M059J (cell line): ENCODE measurements at places on chromosomes 16 and 17. TPM values are rescaled to one million over a fixed set of nuclear protein-coding genes. Genes with fewer than 3 reads are reported as not detected.

DNA sequence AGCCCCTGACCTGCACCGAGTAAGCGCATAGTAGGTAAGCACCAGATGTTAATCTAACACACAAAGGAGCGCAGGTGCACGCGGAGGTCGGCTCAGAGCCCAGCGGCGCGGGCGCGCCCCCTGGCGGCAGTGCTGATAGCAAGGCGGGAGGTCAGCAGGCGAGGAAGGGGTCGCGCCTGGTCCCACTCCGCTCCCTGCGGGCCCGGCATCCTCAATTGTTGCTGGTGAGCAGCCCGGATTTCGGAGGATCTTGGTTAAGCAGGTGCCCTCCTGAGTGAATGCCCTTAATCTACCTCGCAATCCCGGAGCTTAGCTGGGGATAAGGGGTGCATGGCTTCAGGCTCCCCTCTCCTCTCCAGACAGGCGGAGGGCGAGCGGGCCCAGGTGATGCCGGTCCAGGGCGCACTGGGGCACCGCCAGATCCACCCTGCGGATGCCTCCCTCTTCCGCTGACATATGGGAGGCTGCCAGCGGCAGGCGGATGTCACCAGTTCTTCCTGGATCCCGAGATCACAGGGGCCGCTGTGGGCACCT lies 4.0 kb upstream of the WNT3 start:
- DNase-seq = no peak

- DNase-seq = no peak
Measured at GRCh38 chr17:48110761-48111160, 3.2 kb downstream of the SNX11 start.

GRCh38 chr16:15976225-15976812 lies 26.9 kb downstream of the ABCC1 start:
- no peak for DNase-seq

- no peak for DNase-seq
Measured at GRCh38 chr16:63904182-63904581, 1217.7 kb downstream of the CDH11 start.

- no peak for DNase-seq
Measured at GRCh38 chr17:48541036-48541576, 3.8 kb downstream of the HOXB2 start.

DNA sequence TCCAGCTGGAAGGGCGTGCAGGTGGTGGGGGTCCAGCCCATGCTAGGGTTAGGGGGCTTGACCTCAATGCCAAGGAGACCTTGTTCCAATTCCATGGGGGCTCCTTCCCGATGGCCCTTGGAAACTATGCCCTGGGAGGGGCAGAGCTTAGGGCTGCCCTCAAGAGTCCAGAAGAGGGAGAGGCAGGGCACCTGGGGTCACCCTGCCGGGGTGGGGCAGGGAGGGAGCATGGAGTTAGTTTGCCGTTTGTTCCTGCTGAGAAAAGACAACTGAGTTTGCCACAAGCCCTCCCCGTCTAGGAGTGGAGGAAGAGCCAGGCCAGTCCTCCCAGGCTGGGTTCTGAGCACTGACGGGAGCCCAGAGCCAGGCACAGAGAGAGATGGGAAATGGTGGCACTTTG lies 21.4 kb downstream of the MMP15 start:
- DNase-seq = no peak

DNA sequence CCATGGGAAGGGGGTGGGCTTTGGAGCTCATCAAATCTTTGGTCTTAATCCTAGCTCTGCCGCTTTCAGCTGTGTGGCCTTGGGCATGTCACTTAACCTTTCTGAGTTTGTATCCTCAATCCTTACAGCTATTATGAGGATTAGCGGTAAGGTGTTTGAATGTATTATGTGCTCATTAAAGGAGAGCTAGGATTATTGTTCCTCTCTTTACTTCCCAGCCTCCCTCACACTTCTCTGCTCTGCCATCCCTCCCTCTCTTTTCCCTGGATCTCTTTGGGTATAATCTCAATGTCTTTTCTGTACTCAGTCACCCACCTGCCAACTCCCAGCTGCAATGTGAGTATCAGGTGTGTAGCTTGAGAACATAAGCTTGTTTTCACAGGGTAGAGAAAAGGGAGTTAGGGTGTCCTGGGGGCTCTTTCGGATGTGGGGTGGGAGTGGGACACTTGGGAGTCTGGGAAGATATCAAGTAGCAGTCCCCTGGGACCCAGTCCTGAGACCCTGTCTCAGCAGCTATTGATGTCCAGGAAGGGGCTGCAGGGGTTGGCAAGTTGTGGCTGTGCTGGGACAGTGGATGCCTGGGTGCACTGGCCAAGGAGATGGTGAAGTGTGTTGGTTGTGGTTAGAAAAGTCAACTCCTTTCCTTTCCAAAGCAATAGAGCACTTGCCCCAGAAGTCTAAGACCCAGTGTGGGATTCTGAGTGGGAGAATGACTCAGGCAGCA lies 1.8 kb downstream of the EFNB3 start:
- DNase-seq = no peak

GRCh38 chr16:63466-63865 lies 9.0 kb downstream of the RHBDF1 start:
- DNase-seq = no peak

- DNase-seq = no peak
Measured at GRCh38 chr17:41537990-41538389, 9.9 kb upstream of the KRT19 start.

WFIKKN2 gene
- total RNA-seq = not detected in 2 replicates

DNA sequence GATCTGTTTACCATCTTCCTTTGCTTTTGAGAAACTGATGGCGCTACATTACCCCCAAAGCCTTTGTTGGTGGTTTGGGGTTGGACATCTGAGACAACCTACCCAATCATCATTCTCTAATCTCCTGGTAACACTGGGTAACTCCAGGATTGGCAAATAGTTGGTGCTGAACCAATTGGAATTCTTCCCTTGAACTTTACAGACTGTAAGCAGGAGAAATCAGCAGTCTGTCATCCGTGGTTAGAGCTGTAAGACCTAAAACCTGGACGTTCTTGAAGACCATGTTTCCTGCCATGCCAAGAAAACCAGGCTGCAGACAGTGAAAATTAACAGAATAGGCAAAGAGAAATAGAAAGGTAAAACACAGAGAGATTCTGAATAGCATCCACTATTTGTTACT lies 398.8 kb upstream of the SALL1 start:
- DNase-seq = peak; percentile 13

SECTM1 gene
- total RNA-seq = 30.2 and 41.0 TPM in 2 replicates

CBX2 gene
- total RNA-seq = 3.0 and 4.0 TPM in 2 replicates

- peak; percentile 94 for DNase-seq
Measured at GRCh38 chr16:85173981-85174751, 61.9 kb upstream of the CIBAR2 start.

DNA sequence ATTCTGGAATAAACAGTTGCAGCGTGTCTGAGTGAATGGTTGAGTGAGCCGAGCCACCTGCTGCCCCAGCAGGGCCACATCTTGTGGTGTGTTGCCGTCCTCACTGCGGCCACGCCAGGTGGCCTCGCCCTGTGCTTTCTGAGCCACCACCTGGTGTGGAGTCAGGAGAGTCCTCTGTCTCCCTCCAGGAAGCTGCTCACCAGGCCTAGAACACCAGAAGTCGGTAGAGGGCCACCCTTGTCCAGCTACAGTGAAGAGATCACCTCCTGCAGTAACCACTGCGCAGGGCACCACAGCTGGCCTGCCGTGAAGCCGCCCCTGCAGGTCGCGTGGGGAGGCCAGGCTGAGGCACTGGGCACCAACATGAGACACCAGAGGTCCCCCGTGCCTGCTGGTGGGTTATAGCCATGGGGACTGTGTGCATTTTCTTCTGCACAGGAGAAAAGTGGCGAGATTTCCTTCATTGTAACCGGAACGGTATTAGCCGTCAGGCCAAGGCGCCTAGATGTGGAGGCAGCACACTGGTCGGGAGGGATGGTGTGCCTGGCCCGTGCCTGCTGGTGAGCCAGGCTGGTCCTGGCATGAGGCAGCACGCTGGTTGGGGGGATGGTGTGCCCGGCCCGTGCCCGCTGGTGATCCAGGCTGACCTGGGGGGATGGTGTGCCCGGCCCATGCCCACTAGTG lies 28.9 kb upstream of the FOXK2 start:
- DNase-seq = no peak

DNA sequence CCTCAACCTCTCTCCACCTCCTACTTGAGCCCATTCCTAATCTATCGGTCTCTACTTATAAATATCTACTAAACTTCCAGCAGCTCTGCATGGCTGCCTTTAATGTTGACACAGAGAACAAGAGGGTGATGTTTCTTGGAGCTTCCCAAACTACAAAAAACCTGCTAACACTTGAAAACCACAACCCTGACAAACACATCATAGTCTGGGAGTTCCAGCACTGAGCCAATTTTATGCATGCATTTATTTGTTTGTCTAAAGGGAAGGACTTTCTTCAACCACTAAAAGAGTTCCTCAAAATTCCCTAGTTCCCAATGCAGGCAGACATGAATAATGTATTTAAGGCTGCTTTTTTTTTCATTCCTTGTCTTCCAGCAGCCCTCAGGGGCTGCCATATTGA lies 331.8 kb upstream of the XYLT1 start:
- peak; percentile 56 for DNase-seq
